ENCODE measurements at places on chromosomes 2 and 18. TPM values are rescaled to one million over a fixed set of nuclear protein-coding genes. Genes with fewer than 3 reads are reported as not detected.

MYO3B gene
- total RNA-seq, result 0.21 TPM

SERPINB10 gene
- not detected for total RNA-seq

DYNAP gene
- not detected for total RNA-seq

ZSWIM2 gene
- not detected for total RNA-seq

TBC1D8 gene
- total RNA-seq, result 59.8 TPM

ATP9B gene
- total RNA-seq, result 11.0 TPM

GYPC gene
- 101 TPM for total RNA-seq

SLC40A1 gene
- total RNA-seq, result 47.7 TPM

DNA sequence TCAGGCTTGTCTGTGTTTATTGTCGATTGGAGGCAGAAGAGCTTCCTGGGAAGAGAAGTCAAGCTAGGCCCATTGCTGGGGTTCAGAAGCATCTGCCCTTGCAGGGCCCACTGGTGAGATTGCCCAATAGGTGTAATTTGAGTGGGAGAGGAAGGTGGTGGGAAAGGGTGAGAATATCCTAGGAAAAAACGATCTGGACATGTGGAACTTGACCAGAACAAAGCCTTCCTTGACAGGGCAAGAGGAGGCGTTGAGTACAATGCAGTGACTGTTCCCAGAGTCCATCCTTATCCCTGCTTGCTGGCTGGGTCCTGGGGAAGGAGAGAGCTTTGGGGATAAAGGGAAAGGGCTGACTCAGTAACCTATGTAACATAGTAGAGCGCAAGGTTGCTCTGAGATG lies 27.1 kb downstream of the NABP1 start:
- DNase-seq, result no peak
- H3K36me3 ChIP-seq, result no peaks in the 10 kb centered on the region
- H3K4me1 ChIP-seq, result no peaks in the 10 kb centered on the region
- H3K27me3 ChIP-seq, result no peaks in the 10 kb centered on the region
- no peak overlapping the region for H3K27ac ChIP-seq
- H3K4me3 ChIP-seq, result no peak overlapping the region

GRCh38 chr18:6842081-6842480 lies 112.6 kb downstream of the ARHGAP28 start:
- H3K4me3 ChIP-seq, result no peak overlapping the region
- H3K36me3 ChIP-seq, result no peaks in the 10 kb centered on the region
- DNase-seq, result no peak
- no peaks in the 10 kb centered on the region for H3K27me3 ChIP-seq

- peaks cover 8% of the 10 kb centered on the region for H3K36me3 ChIP-seq
- H3K27me3 ChIP-seq, result no peaks in the 10 kb centered on the region
- no peak overlapping the region for H3K27ac ChIP-seq
- H3K4me3 ChIP-seq, result no peak overlapping the region
Measured at GRCh38 chr2:40123746-40124145, 328.1 kb downstream of the SLC8A1 start.

DNA sequence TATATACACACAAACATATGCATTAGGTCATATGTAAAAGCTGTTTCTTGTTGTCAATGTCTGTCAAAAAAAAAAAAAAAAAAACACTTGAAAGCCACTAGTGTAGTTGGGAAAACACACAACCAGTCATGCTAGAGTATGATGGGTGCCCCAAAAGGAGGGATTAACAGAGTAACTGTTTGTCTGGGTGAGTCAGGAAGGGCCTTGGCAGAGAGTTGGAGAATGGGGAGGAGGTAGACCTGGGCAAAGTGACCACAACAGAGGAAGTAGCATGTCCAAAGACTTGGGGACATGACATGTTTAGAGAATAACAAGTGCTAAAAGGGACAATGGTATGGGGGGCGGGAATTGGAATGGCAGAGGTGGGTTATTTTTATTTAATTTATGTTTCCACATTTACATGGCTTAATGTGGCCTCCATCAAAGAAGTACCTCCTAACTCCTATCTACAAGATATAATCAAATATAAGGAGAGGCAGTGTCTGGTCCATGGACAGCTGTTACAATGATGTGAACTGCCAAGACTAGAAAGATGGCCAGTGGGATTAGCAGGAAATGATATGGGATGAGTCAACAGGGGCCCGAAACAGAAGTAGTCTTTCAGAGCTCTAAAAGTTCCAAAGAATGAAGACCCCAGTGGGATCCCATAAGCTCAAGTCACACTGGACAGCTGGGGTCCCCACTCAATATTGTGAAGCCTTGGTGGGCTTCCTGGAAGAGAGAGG lies 99.9 kb upstream of the ZFP36L2 start:
- no peak overlapping the region for H3K4me3 ChIP-seq
- DNase-seq, result no peak
- peak overlapping the region; percentile 88 for H3K27ac ChIP-seq
- peaks cover 71% of the 10 kb centered on the region for H3K4me1 ChIP-seq
- no peaks in the 10 kb centered on the region for H3K27me3 ChIP-seq

DNA sequence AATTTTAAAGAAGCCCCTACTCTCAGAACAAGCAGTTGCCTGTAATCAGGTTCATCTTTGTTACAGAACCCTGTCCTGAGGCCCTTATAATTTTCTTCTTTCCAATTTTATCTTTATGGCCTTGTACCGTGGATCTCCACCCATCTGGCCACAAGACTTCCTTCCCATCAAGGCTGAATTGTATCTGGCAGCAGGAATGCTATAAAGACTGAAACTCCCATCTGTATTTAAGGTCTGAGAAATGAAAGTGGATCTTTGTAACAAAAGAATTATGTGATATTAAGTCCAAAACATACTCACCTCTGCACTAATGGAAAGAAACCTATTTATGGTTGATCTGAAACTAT lies 91.8 kb downstream of the METTL8 start:
- DNase-seq, result no peak
- H3K36me3 ChIP-seq, result no peaks in the 10 kb centered on the region
- H3K4me3 ChIP-seq, result no peak overlapping the region
- no peaks in the 10 kb centered on the region for H3K27me3 ChIP-seq
- H3K4me1 ChIP-seq, result peaks cover 23% of the 10 kb centered on the region

DNA sequence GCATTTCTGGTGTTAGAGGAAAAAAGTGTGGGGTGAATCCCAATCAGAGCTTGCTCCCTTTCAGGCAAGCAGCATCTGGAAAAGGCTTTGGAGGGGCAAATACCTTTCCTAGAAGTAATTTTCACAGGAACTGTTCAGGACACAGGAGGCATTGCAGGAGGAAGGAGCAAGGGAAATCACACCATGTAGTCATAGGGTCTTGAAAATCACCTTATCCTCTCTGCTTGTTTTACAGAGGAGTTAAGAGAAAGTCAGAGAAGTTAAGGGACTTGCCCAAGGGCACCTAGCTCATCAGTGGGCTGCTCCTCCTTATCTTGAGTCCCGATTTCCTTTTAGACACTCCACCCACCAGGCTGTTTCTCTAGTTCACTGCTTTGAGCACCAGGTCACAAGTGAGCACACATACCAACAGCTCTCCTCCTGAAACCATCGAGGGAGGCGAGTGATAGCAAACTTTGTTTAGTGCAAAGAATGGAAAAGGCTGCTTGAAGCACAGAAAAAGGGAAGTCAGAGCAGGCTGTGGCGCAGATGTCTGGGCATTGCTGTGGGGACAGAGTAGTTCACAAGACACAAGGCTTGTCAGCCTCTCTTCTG lies 89.2 kb upstream of the CXCR4 start:
- no peaks in the 10 kb centered on the region for H3K27me3 ChIP-seq
- no peaks in the 10 kb centered on the region for H3K4me1 ChIP-seq
- H3K27ac ChIP-seq, result no peak overlapping the region
- peak; percentile 12 for DNase-seq
- no peaks in the 10 kb centered on the region for H3K36me3 ChIP-seq

DNA sequence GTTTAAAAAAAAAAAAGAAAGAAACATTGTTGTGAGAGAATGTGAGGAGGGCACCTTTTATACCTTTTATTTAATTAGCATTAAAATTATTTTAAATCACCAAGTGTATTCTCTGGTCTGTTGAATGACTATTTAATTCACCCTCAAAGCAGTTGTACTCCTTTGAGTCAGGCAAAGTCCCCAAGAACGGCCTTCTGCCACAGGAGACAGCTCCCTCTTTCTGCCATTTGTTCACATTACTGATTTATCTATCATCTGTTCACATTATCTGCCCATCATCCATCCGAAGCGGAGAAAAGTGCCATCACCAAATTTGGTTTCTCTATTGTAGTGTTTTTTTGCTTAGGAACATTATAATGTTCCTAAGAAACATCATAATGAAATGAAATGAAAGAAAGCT lies 240.7 kb upstream of the DPP10 start:
- H3K36me3 ChIP-seq, result no peaks in the 10 kb centered on the region
- H3K4me3 ChIP-seq, result no peak overlapping the region
- H3K4me1 ChIP-seq, result no peaks in the 10 kb centered on the region

DNA sequence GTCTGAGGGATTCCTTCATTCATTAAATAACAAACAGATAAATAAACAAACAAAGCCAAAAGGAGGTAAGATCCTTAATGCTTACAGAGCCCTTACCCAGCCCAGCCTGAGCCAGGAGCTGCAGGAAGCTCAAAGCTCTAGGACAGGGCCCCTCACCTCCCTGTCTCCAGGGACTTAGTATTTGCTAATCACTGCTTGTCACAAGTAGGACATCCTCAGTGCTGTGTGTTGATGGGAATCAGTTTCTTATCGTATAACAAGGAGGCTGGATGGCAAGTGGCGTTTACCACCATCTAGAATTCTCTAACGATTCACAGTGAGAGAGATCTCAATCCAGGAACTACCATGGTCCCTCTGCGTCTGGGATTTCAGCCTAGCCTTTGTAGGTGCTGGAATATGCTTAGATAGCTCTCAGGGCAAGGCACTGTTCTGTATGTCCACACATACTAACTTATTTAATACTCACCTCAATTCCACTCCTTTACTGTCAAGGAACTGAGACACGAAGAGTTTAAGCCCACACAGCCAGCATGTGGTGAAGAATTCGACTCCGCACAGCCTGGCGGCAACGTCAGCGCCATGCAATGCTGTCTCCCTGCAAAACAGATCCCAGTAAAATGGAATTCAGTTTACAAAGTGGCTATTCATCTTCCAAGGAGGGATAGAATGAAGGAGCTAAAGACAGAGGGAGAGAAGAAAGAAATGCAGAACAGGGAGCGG lies 164.8 kb downstream of the MYCN start:
- H3K36me3 ChIP-seq, result no peaks in the 10 kb centered on the region
- H3K27me3 ChIP-seq, result peaks cover 72% of the 10 kb centered on the region
- H3K27ac ChIP-seq, result no peak overlapping the region
- no peaks in the 10 kb centered on the region for H3K4me1 ChIP-seq
- no peak for DNase-seq

- peak overlapping the region; percentile 20 for H3K4me3 ChIP-seq
- H3K27ac ChIP-seq, result no peak overlapping the region
- peak; percentile 16 for DNase-seq
- no peaks in the 10 kb centered on the region for H3K4me1 ChIP-seq
Measured at GRCh38 chr2:154697418-154698252, 860 bp upstream of the KCNJ3 start.

DNA sequence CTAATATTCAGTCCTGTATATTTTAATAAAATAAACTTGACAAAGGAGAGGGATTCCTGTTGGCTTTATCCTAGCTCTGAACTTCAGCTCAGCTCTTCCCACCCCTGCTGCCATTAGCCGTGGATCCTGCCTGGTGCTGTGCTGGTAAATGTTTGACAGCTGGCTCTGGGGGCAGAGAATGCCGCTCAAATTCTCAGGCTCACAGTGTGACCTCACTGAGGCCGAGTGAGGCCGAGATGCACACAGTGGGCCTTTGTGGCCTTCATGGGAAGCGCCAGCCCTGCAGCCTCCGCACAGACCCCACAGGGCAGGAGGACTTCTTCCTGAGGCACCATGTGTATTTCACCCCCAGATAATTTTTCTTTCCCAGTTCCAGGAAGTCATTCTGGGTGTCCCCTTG lies 16.5 kb upstream of the FAHD2A start:
- peaks cover 10% of the 10 kb centered on the region for H3K27me3 ChIP-seq
- DNase-seq, result no peak
- H3K4me3 ChIP-seq, result no peak overlapping the region
- H3K27ac ChIP-seq, result no peak overlapping the region
- no peaks in the 10 kb centered on the region for H3K4me1 ChIP-seq

- no peak for DNase-seq
- H3K27ac ChIP-seq, result no peak overlapping the region
- H3K36me3 ChIP-seq, result no peaks in the 10 kb centered on the region
- H3K4me1 ChIP-seq, result no peaks in the 10 kb centered on the region
Measured at GRCh38 chr18:61975526-61976326, 82.9 kb upstream of the RNF152 start.

GRCh38 chr2:83534416-83534815 lies 924.7 kb downstream of the SUCLG1 start:
- H3K4me1 ChIP-seq, result no peaks in the 10 kb centered on the region
- no peaks in the 10 kb centered on the region for H3K36me3 ChIP-seq
- no peak for DNase-seq
- no peak overlapping the region for H3K4me3 ChIP-seq
- H3K27me3 ChIP-seq, result no peaks in the 10 kb centered on the region
- H3K27ac ChIP-seq, result no peak overlapping the region

- no peak overlapping the region for H3K4me3 ChIP-seq
- no peaks in the 10 kb centered on the region for H3K4me1 ChIP-seq
- H3K36me3 ChIP-seq, result no peaks in the 10 kb centered on the region
Measured at GRCh38 chr18:60259052-60259681, 113.4 kb downstream of the MC4R start.

GRCh38 chr2:232592772-232593395 lies 40.5 kb upstream of the EFHD1 start:
- H3K27me3 ChIP-seq, result no peaks in the 10 kb centered on the region
- no peak for DNase-seq
- H3K4me1 ChIP-seq, result no peaks in the 10 kb centered on the region

- no peak overlapping the region for H3K4me3 ChIP-seq
- H3K27ac ChIP-seq, result no peak overlapping the region
- H3K27me3 ChIP-seq, result no peaks in the 10 kb centered on the region
- no peaks in the 10 kb centered on the region for H3K36me3 ChIP-seq
Measured at GRCh38 chr2:196338440-196338839, 167.1 kb upstream of the STK17B start.

- H3K4me3 ChIP-seq, result no peak overlapping the region
- no peak overlapping the region for H3K27ac ChIP-seq
- peaks cover 15% of the 10 kb centered on the region for H3K4me1 ChIP-seq
- no peak for DNase-seq
- H3K36me3 ChIP-seq, result no peaks in the 10 kb centered on the region
Measured at GRCh38 chr2:200703127-200703925, 108.4 kb upstream of the BZW1 start.

- H3K27me3 ChIP-seq, result no peaks in the 10 kb centered on the region
- H3K4me3 ChIP-seq, result no peak overlapping the region
- no peak overlapping the region for H3K27ac ChIP-seq
- no peaks in the 10 kb centered on the region for H3K4me1 ChIP-seq
- no peaks in the 10 kb centered on the region for H3K36me3 ChIP-seq
Measured at GRCh38 chr2:188314314-188315054, 22.8 kb downstream of the GULP1 start.

DNA sequence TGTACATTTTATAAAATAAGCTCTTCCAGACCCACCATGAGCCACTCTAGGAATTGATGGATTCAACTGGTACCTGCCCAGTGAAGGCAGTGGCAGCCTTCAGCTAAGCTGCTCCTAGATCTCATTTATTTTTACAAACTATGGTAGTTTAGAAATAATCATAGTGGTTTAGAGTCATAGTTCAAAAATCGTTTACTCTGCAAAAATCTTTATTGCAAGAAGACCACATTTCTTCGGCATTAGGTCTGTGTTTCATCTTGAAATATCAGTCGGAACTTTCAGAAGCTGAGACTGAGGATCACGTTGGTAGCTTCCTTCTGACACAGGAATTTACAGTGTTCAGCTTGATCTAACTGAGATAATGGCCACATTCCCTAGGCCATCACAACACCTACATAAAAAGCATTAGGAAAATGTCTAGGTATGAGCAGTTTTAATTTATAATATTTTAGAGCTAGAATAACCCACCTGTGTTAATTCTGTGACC lies 206.2 kb upstream of the PID1 start:
- no peak for DNase-seq
- H3K36me3 ChIP-seq, result no peaks in the 10 kb centered on the region
- H3K4me1 ChIP-seq, result no peaks in the 10 kb centered on the region
- no peak overlapping the region for H3K4me3 ChIP-seq
- H3K27ac ChIP-seq, result no peak overlapping the region

Measured in heart right ventricle (tissue), 16 donors.